ENCODE measurements at places on chromosomes 3 and 15. TPM values are rescaled to one million over a fixed set of nuclear protein-coding genes. Genes with fewer than 3 reads are reported as not detected.

Gene GOLGA6B
- total RNA-seq, result 0.08 TPM

GRCh38 chr15:51267051-51267702, 71.2 kb downstream of the CYP19A1 start:
- H3K4me3 ChIP-seq, result peak overlapping the region; percentile 65
- DNase-seq, result no peak
- no peak overlapping the region for H3K27ac ChIP-seq

Gene MCF2L2
- total RNA-seq, result 0.40 TPM

DNA sequence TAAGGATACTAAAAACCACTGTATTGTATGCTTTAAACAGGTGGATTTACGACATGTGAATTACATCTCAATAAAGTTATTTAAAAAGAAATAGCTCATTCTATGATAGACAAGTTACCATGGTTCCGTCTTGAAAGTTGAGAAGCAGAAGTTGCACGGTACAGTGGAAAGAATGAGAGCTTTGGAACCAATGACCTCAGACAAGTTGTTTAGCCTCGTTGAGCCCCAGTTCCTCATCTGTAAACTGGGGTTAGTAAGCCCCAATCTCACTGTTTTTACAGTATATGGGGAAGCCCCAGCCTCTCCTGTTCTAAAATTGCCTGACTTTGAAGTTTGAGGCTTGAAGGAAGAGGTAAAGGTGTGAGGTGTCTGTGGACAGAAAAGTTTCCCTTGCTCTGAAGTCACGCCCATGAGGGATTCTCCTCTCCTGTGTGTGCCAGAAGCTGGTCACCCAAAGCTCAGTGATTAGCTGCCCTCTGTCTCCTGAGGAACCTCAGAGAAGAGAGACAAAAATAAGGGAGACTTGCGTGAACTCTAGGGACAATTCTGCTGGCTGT, 10.0 kb downstream of the CRYGS start:
- no peak overlapping the region for H3K4me3 ChIP-seq
- H3K27ac ChIP-seq, result no peak overlapping the region
- H3K4me1 ChIP-seq, result no peaks in the 10 kb centered on the region
- no peak for DNase-seq

GRCh38 chr15:78991476-78991875, 46.6 kb upstream of the CTSH start:
- peak; percentile 49 for DNase-seq
- no peaks in the 10 kb centered on the region for H3K27me3 ChIP-seq
- H3K4me3 ChIP-seq, result no peak overlapping the region
- peaks cover 42% of the 10 kb centered on the region for H3K4me1 ChIP-seq

Gene OR5K2
- total RNA-seq, result not detected

GRCh38 chr15:90860450-90860849, 7.9 kb upstream of the FURIN start:
- H3K27me3 ChIP-seq, result no peaks in the 10 kb centered on the region
- H3K4me3 ChIP-seq, result no peak overlapping the region
- peaks cover 5% of the 10 kb centered on the region for H3K4me1 ChIP-seq
- no peaks in the 10 kb centered on the region for H3K36me3 ChIP-seq
- H3K27ac ChIP-seq, result no peak overlapping the region

- no peaks in the 10 kb centered on the region for H3K36me3 ChIP-seq
- H3K27ac ChIP-seq, result no peak overlapping the region
- DNase-seq, result no peak
- H3K27me3 ChIP-seq, result no peaks in the 10 kb centered on the region
- H3K4me1 ChIP-seq, result no peaks in the 10 kb centered on the region
Measured at GRCh38 chr3:47339951-47340350, 40.9 kb upstream of the PTPN23 start.

GRCh38 chr3:79369306-79369705, 398.5 kb downstream of the ROBO1 start:
- DNase-seq, result no peak
- no peaks in the 10 kb centered on the region for H3K4me1 ChIP-seq
- H3K27ac ChIP-seq, result no peak overlapping the region
- no peaks in the 10 kb centered on the region for H3K27me3 ChIP-seq
- H3K36me3 ChIP-seq, result no peaks in the 10 kb centered on the region

GRCh38 chr15:26449291-26449690, 323.6 kb downstream of the GABRB3 start:
- H3K36me3 ChIP-seq, result no peaks in the 10 kb centered on the region
- no peak overlapping the region for H3K4me3 ChIP-seq
- H3K4me1 ChIP-seq, result no peaks in the 10 kb centered on the region
- DNase-seq, result no peak
- no peak overlapping the region for H3K27ac ChIP-seq

GRCh38 chr3:110341047-110341446, 730.6 kb upstream of the NECTIN3 start:
- DNase-seq, result no peak
- no peaks in the 10 kb centered on the region for H3K27me3 ChIP-seq
- H3K36me3 ChIP-seq, result no peaks in the 10 kb centered on the region
- no peak overlapping the region for H3K27ac ChIP-seq

GRCh38 chr3:71906976-71907375, 122.0 kb upstream of the PROK2 start:
- no peaks in the 10 kb centered on the region for H3K27me3 ChIP-seq
- no peak overlapping the region for H3K4me3 ChIP-seq
- no peaks in the 10 kb centered on the region for H3K36me3 ChIP-seq
- no peak for DNase-seq

Gene PROS1
- total RNA-seq, result 115 TPM
